ENCODE measurements at places on chromosomes 5 and 9.

GRCh38 chr5:60510663-60511062 lies 189.3 kb downstream of the DEPDC1B start:
- DNase-seq, result no peak

- DNase-seq, result no peak
Observed at GRCh38 chr5:81657386-81657785, 93.5 kb downstream of the SSBP2 start.

GRCh38 chr9:127767909-127768331 lies 10.5 kb downstream of the SH2D3C start:
- DNase-seq, result no peak

GRCh38 chr5:78492650-78493049 lies 132.2 kb downstream of the SCAMP1 start:
- DNase-seq, result no peak

DNA sequence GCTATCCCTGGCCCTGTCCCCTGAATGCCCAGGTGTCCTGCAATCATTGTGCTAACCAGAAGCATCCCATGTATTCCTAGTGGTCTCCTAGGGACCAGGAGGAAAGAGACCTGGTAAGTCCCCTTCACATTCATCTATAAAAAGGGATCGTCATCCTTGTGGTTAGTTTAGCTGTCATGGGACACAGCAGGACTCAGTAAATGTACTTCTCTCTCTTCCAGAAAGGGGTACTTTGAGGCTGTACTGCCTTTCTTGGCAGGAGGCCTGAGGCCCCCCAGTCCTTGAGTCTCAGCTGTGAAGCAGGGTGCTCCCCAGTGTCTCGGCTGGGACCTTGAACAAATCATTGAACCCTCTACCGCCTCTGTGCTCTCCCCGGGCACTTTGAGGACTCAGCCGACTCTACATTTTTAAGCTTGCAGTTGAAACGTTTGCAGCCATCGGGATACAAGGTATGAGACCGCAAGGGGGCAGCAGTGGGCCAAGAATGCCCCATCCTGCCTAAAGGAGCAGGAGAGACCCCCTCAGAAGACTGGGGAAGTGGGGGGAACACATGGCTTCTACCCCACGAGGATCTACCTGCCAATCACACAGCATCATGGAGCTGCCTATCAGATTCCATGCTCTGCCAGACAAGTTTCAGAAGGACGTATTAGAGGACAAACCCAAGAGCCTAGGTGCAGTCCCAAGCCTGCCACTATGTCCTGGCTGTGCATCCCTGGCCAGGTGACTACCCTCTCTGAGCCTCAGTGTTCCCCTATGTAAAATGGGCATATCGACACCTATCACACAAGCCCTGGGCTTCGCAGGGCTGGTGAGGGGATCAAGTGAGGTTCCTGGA lies 2.4 kb upstream of the PHYKPL start:
- DNase-seq, result peak; percentile 81

- peak; percentile 45 for DNase-seq
Observed at GRCh38 chr5:2752821-2753439, 1.5 kb upstream of the IRX2 start.

GRCh38 chr9:88998911-88999310 lies 7.6 kb downstream of the S1PR3 start:
- DNase-seq, result peak; percentile 55

DNA sequence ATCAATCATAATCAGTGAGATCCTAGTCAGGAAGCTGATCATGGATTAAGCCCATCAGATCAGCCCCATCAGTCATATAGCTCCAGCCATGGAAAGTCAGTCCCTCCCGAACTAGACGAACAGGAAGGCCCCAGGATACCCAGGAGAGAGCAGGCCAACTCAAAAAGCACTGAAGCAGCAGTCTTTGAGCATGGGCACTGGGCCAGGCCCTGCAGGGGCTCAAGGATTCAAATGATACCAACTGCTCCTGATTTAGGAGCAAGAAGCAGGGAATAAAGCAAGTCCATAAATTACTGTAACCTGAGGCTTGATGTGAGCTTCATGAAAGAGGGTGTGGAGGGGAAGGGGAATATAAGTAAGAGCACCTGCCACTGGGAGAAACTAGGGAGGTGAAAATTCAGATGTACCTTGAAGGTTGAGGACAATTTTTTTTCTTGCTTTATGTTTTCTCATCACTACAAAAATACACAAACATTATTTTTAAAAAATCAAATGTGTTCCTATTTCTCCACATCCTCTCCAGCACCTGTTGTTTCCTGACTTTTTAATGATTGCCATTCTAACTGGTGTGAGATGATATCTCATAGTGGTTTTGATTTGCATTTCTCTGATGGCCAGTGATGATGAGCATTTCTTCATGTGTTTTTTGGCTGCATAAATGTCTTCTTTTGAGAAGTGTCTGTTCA lies 115.2 kb downstream of the SIL1 start:
- DNase-seq, result no peak

DNA sequence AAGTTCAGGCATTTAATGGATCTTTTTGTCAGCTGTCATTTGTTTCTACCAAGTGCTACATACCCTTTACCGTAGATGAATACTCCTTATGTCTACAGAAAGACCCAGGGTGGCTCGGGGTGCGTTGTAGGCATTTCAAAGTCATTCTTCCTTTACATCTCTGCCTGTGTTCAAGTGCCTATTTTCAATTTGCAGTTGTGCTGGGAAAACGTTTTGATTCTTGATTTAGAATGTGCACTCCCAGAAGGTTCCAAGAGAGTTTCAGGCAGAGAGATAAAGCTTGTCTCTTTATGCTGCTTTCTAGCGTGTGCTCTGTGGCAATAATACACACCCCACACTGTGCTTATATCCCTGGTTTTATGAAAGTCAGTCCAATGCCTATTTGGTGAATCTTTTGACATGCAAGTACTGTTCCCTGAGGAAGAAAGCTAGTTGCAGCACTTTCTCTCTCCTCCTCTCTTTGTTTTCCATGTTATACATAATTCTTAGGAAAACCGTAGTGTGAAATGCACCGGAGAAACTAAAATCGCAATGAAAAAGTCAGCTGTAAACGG lies 828.1 kb upstream of the ZNF608 start:
- DNase-seq, result no peak

DNA sequence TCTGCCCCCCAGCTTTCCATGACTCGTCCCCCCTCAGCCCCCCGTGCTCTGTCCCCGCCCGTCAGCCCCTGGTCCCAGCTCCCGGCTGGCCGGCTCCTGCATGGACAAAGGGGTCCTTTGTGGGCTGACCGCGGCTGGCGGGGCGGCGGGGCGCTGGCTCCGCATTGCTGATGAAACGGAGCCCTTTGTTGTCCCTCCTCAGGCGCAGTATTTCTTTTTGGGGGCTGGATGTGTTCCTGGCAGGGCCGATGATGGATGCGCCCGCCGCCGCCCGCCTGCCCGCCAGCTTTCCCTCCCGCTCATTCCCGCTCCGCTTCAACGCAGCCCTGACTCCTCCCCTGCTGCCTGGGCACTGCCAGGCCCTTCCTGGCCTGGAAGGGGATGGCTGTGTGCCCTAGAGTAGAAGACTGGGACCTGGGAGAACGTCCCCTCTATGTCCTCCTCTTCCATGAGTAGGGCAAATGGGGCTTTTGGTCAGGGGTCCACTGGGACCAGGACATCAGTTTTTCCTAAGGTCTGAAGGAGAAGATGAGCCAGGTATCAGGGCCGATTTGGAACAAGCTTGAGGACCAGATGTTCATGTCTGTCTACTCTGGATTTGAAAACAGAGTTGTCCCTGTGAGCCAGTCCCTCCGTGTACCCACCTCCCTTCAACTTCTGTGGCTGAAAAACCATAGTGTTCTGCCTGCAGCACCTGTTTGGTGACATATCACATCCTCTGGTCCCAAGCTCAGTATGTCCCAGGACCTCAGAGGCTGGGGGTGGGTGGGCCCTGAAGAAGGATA lies 29.0 kb downstream of the CXXC5 start:
- no peak for DNase-seq

DNA sequence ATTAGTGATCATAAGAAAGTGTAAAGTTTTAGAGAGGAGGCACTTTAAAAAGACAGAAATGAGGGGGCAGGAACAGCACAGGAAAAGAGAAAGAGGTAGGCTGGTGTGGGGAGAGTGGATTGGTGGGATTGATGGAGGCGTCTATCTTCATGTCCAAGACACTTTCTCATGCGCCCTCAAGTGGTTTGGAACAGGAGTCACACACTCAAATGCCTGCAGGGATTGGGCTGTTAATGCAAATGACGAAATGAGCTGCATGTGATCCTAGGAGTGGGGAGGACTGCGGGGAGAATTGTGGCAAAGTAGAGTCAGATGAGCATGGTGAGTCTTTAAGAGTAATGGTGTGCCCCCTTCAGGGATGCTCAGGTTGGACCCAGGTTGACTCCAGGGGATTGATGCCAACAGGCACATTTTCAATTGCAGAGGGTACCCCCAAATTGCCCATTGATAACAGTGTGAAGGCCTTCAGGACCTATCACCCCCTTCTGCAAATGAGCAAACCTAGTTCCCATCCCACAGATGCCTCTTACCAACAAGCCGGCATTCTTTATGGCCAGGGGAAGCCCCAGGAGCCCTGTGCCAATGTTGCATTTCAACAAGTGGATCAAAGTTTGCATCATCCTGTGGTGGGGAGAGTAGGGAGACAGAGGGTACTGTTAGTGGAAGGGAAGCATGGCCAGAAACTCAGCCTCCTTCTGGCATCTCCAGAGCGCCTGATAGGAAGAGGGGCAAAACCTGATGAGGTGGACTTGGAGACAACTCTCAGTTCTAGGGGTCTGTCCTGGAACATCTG lies 5.3 kb downstream of the SLC36A3 start:
- DNase-seq, result peak; percentile 74

GRCh38 chr5:15887093-15887492 lies 292.5 kb downstream of the MARCHF11 start:
- no peak for DNase-seq

DNA sequence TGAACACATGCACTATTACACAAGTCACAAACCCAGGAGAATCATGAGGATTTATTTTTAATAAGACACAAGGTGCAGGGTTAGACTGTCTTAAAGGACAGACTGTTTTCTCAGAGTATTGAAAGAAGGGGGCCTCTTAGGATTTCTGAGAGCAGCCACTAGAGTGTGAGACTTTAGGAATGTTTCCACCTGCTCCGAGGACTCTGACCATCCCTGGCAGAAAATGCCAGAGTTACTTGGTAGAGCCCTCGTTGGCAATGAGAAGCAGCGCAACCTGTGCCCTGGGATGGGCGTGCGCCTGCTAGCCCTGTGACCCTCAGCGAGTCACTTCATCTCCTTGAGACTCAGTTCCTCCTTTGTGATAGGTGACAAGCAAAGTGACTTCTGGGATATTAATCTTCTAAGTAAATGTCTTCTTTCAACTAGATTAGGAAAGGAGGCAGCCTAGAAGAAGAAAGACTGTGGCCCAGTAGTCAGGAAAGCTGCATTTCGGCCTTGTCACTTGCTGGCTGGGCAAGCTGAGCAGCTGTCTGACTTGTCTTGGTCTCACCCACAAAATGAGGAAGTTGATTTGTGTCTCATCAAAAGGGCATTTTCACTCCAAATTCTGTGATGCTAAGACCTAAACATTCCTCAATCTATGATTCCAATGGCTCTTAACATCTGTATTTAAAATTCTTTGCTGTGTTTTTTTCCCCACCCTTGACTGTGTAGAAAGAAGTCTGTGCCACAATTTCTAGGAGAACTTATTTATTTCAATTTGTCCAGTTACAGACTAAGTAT lies 60.5 kb downstream of the PTCD2 start:
- DNase-seq, result no peak

DNA sequence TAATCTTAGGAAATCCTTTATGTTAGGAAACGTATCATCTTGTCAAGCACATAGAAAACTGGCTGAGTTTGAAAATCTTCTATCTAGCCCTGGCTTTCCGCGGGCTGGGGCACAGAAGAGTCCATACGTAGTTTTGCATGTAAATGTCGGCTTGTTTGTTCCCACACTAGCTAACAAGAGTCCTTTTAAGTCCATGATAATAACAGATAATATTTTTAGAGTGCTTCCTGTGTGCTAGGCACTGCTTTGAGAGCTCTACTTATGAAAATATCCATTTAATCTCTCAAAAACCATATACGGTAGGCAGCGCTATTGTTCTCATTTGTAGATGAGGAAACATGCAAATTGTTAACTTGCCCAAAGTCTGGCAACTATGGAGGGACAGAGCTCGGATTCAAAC lies 40.5 kb downstream of the FYB1 start:
- no peak for DNase-seq

DNA sequence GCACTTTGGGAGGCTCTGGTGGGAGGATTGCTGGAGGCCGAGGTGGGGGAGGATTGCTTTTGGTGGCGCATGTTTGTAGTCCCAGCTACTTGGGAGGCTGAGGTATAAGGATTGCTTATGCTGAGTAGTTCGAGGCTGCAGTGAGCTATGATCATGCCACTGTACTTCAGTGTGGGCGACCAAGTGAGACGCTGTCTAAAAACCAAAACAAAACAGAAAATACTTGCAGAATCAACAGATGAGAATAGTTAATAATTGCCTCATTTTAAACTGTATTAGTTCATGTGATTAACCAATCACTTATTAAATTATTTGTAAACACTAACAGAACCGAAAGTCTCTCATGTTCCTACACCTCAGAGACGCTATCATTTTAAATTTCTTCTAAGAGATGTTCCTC lies 118.1 kb downstream of the CCDC171 start:
- DNase-seq, result no peak

DNA sequence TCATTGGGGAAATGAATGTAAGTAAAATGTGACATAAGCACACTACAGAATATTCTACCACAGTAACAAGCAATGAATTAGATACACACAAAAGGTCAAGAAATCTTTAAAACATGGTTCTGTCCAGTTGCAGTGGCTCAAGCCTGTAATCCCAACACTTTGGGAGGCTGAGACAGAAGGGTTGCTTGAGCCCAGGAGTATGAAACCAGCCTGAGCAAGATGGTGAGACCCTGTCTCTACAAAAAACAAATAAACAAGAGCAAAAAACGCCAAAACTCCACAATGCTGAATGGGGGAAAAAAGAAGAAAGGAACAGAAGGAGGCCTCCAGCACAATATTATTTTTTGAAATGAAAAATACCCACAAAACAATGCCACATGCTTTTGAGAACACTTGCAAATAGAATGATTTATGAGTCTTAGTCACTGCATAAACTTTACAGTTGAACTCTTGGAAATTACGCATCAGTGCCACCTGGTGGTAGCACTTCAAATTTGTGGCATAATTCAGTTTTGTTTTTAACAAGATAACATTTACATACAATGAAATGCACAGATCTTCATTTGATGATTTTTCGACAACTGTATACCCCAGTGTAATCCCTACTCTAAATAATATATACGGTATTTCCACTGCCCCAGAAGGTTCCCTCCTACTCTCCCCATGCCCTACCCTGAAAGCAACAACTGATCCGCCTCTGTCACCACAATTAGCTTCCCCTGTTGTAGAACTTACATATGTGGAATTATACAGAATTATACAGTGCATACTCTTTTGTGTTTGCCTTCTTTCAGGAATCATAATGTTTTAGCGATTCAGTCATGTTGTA lies 14.4 kb upstream of the SPINK4 start:
- peak; percentile 63 for DNase-seq

DNA sequence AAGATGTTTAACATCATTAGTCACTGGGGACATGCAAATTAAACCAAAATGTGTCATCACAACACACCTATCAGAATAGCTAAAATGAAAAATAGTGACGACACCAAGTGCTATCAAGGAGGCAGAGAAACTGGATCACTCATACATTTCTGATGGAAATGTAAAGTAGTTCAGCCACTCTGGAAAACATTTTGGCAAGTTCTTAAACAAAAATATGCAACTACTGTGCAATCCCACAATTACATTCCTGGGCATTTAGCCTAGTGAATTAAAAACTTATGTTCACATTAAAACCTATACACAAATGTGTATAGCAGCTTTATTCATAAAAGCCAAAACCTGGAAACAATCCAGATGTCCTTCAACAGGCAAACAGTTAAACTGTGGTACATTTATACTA lies 53.1 kb downstream of the SVEP1 start:
- DNase-seq, result no peak
